CD4-positive, alpha-beta T cell treated with Interleukin-10 for 1 hour (primary cell): ENCODE measurements at places on chromosomes 16 and 17.

GRCh38 chr16:12095275-12096156, 119.0 kb downstream of the SNX29 start:
- peak; percentile 60 for DNase-seq

- peak; percentile 92 for DNase-seq
These were observed 519 bp downstream of the DDX5 start for GRCh38 chr17:64505340-64506200.

DNA sequence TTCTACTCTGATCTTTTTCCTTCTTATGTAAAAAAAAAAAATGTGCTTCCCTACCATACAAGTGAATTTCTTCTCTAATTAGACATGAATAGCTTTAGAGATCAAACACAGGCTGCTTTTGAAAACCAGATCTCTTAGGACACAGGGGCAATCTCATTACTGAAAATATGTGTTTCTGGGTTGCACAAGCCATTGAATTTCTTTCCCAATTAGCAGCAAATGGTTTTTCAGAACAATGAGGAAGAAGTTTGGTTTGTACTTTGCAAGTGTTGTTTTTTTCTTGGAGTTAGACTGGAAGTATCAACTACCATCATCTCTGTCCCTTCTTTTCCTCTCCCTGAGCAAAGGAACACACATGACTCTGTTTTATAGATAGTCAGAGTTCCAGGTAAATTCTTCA, 5.6 kb upstream of the ANKS4B start:
- DNase-seq = no peak

DNA sequence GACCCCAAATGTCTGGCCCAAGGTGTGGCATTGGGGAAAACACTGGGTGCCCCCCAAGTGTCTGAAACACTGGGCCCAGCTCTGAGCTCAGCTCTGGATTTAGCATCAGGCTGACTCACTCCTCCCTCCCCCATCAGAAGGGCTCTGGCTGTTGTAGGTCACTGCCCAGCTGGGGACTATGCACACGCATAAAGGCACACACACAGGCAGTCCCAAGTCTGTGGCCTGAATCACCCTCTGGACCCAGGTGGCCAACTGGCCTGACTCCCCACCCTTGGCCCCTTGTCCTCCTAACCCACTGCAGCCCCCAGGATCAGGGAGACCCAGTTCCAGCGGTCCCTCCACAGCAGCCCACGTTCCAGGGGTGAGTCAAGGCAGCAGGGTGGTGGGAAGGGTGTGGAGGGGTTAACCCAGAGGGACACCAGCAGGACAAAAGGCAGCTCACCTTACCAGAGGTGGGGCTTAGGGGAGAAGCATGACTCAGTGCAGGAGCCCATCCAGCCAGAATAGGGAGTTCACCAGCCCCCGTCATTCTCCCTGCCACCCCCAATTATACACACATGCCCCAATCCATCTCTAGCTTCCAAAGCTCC, 47.0 kb downstream of the MYO18A start:
- DNase-seq = no peak

DNA sequence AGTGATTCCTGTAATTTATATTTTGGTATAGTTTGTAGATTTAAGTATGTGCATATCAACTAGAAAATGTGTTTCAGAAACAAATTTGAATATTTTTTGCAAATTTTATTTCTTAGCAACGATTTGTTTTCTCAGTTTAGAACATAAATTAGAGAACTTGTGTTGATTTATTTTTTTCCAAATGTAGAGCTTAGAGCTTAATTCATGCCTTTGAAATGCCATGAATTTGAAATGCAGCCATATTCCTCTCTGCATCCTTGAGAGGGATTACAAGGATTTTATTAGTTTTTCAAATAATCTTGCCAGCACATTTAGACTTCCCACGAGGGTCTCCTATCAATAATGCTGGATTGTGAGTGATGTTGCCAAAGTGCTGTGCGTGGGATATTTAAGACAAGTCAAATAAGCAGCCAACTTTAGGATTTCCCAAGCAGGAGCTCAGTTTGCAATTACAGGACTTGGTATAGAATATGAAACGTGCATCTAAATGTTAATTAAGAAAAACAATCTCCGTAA, 6.7 kb upstream of the SMPD3 start:
- DNase-seq = no peak

- DNase-seq = peak; percentile 33
These were observed 46.5 kb downstream of the GAS7 start for GRCh38 chr17:10151667-10152496.

- DNase-seq = no peak
These were observed 24.5 kb upstream of the MILR1 start for GRCh38 chr17:64424324-64424849.

- no peak for DNase-seq
These were observed 7.7 kb downstream of the ADAM11 start for GRCh38 chr17:44766409-44767038.

DNA sequence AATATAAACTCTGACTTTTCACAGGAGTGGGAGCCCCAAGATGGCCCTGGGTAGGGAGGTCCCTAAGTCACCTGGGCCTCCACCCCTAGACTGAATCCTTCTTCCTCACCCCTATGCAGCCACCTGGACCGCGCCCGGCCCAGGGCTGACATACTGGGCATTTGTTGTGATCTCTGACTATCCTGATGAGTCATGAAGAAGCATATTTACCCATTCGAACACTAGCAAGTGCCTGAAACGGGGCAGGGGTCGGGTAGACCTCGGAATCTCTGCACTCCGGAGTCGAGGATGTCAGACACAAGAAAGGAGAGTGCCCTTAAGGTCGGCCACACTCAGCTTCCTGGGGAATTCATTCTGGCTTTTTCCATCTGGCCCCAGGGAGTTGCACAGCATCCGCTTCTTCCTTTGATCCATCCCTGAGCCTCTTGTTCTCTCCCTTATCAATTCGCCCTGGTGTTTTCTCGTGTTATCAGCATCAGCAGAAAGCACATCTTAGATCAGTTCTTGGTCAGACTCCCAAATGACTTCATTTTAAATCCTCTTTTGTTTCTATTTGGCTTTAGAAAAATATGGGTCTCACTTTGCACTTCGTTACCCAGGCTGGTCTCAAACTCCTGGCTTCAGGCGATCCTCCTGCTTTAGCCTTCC, 10.4 kb downstream of the METTL22 start:
- DNase-seq = no peak

GRCh38 chr16:11692171-11692570, 23.9 kb downstream of the SNN start:
- DNase-seq = no peak

GRCh38 chr17:65403626-65404025, 157.8 kb downstream of the AXIN2 start:
- DNase-seq = no peak

DNA sequence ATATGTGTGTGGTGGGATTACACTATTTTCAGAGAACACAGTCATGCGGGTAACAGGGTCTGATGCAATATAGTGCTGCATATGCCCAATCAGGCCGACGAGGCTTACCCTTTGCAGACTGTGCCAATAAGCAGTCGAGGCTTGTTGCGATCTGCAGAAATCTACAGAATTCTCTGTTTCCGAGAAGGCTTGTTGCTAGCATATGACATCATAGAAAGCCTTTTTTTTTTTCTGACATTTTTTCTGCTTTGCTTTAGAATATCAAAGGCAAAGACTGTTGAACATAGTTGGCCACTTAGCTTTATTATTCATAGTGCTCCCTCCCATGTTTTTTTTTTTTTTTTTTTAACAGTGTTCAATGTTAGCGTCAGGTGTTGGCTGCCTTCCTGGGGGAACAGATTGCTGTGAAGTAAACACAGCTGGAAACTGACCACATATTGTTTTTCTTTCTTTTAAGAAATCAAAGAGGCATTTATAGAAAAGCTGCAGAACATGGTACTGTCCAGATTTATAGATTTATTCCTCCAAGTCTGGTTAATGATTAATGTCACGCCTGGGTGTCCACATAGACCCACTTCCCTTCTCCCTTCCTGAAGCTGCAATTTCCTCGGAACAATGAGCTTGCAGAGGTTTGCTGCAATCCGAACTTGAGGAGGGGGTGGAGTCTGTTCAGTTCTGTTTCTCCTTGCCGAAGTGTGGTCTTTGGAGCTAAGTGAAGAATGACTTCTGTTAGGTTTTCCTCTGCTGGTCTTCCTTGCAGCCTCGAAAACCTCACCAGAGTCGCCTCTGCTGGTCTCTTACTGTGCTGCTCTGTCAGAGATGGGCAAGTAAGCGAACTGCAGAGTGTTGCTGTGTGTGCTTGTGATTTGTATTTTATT, 87.3 kb downstream of the MAP2K6 start:
- DNase-seq = no peak

GRCh38 chr17:29844339-29845048, 85.5 kb downstream of the SSH2 start:
- no peak for DNase-seq

DNA sequence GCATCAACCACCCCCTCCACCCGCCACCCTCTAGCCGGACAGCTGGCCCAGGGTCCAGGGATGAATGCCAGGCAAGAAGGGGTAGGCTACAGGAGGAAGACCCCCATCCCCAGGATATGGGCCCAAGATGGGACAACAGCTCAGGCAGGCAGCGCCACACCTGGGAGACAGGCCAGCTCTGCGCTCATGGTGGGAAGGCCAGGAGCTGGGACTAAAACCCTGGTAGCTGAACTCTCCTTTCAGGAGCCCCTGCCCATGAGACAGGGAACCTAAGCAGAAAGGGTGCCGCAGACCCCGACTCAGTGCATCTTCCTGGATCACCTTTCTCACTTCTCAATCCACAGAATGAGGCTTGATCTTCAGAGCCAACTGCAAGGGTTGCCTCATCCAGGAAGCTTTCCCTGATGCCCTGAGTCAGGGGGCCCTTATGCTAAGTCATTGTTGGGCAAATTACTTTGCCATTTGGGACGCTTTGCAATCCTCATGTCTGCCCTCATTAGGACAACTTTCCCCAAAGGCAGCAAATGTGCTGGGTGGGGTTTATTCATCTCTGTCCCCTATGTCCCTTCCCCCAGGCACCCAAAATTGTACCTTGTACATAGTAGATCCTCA, 9.0 kb downstream of the ZDHHC1 start:
- DNase-seq = no peak

- DNase-seq = no peak
These were observed 18.3 kb upstream of the ADCY7 start for GRCh38 chr16:50247906-50248608.

- DNase-seq = no peak
These were observed 12.9 kb upstream of the PVALEF start for GRCh38 chr17:81152288-81152828.

DNA sequence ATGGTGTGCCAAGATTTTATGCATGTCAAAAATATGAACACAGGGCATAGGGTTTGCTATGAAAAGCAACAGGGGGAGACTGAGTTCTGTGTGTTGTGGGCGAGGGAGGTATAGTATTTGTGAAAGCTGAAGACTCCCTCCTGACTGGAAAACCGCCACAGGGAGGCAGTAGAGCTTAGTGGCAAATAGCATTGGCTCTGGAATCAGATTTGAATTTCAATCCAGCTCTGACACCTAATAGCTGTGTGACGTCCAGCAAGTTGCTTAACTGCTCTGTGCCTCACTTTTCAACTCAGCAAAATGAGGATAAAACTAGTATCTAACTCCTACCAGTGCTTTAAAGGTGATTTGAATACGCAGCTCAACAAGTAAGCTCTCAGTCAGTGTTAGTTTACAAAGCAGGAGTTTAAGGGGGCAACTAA, 22.0 kb downstream of the KPNA2 start:
- peak; percentile 68 for DNase-seq

DNA sequence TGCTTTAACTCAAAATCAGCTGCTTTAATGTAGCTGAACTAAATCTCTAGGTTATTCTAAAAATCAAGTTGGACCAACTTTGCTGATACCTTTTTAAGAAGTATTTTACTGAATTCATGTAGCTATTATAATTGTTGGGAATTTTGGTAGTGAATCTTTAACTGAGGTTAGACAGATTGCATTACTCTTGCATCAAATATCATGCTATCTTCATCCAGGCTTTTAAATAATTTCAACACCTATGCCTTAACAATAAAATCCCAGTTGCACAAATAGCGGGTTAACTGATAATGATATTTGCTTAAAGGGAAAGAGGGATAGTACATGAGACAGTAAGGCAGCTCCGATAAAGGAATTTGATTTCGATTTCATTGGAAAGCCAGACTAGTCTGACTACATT, 241.3 kb upstream of the TBX2 start:
- no peak for DNase-seq

DNA sequence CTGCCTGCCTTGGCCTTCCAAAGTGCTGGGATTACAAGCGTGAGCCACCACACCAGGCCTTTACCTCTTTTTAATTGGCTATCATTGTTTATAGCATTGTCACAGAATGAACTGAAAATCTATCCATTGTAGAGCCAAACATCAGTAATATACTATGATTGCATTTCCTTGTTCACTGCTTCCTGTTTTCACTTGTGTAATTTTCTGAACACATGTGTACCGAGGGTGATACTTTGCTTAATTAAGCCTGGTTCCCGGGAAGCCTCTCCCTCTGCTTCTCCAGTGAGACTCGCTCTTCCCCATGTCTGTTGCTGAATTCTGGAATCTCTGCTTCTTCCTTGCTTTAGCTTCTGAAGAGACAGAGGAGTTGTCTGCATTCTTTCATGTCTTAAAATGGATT, 33.1 kb downstream of the POLR3E start:
- DNase-seq = no peak

GRCh38 chr17:80997424-80998117, 5.9 kb downstream of the CHMP6 start:
- no peak for DNase-seq

GRCh38 chr17:73232587-73233373, 28.9 kb downstream of the CPSF4L start:
- peak; percentile 19 for DNase-seq

- no peak for DNase-seq
These were observed 1.2 kb downstream of the CAMKK1 start for GRCh38 chr17:3891626-3892094.

DNA sequence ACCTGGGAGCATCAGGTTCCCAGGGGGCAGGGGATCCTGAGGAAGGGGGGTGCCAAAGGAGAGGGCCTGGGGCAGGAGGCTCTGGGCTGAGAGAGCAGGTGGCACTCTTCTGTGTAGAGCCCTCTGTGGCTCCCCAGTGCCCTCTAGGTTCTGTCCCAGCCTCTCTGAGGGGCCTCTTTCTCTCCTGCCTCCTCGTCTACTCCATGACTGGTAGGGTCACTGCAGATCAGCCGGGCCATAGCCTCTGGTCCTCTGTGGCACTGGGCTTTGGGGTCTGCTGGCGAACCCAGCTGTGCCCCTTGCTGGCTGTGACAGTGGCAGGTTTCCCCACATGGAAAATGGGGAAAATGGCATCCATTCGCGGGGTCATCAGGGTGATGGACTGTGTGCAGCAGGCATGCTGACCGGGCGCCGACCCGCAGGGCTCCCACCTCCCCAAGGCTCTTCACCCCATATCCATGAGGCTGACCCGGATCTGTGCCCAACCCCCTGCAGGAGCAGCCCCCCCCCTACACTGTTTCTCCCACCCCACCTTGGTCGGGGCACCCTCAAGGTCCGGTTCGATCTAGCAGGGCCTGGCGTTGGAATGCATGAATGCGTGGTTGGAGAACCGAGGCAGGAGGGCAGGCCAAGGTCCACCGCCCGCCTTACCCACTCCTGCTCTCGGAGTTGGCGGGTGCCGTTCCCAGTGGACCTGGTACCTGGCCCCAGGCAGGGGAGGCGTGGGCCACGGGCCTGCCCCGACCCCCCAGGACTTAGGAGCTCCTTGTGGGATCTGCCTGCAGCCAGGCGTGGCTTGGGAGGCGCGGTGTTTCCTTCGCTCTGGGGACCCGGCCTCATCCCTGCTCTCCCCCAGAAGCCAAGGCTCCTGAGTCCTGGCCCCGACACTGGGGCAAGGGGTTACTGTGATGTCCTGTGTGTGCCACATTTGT, 6.5 kb downstream of the GLIS2 start:
- DNase-seq = no peak
